ENCODE measurements at places on chromosomes 4 and X.

- DNase-seq = no peak
These were observed 191.5 kb downstream of the SLC7A11 start for GRCh38 chr4:138050601-138051000.

GRCh38 chr4:10960389-10960788, 275.8 kb upstream of the CLNK start:
- no peak for DNase-seq

GRCh38 chrX:23844502-23845138, 61.6 kb downstream of the SAT1 start:
- DNase-seq = no peak

- DNase-seq = no peak
These were observed 11.9 kb downstream of the CA5B start for GRCh38 chrX:15749642-15750610.

DNA sequence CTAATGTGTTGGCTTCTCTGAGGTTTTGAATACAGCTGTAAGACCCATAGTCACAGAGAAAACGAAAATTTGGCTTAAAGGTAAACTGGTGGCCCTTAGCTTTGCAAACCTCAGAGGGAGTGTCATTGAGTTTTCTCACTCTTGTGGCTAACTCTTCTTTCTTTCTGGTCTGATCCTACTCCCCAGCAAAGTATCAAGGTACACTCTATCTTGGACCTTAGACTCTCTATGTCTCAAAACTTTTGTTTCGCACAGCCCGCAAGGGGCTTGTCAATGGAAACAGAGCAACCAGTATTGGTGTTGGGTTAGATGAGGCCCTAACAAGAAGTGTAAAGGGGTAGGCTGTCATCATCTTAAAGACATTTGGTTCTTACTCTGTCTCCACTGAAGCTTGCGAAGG, 19.8 kb downstream of the APOO start:
- no peak for DNase-seq

- DNase-seq = no peak
These were observed 147.0 kb downstream of the PDGFC start for GRCh38 chr4:156824451-156825060.

- no peak for DNase-seq
These were observed 83.2 kb downstream of the GPR143 start for GRCh38 chrX:9682456-9682855.

GRCh38 chr4:26400132-26400531, 79.3 kb downstream of the RBPJ start:
- DNase-seq = no peak

DNA sequence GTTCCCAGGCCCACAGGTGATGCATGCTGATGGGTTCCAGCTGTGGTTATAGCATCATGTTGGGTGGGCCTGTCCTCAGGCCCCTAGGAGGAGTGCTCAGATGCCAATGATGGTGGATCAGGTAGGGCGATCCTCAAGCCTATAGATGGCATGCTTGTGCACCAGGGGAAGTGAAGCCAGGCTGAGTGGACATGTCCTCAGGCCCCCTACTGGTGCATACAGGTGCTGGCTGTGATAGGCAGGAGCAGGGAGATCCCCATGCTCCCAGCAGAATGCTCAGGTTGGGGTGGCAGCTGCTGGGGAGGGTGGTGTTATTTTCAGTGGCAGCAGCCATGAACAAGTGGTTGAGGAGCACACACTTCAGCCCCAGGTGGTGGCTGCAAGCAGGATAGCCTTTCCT, 96.0 kb downstream of the SMARCA1 start:
- no peak for DNase-seq

DNA sequence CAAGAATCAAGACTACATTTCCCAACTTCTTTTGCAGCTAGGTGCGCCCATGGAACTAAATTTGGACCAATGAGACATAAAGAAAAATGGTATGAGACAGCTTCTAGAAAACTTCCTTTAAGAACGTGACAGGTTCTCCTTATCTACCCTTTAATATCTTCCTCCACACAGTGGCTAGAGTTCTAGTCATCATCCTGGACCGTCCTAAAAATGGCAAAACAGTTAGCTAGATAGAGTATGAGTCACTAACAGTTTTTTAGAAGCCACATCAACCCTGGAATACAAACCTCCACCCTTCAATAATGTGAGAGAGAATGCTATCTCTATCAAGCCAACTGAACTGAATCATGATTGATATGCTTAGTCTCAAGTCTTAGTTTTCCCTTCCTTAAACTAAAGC, 267.9 kb upstream of the SLC7A11 start:
- no peak for DNase-seq

GRCh38 chr4:54658252-54659093, 716 bp downstream of the KIT start:
- DNase-seq = peak; percentile 13

- no peak for DNase-seq
These were observed 17.1 kb downstream of the RPS6KA6 start for GRCh38 chrX:84170931-84171330.

DNA sequence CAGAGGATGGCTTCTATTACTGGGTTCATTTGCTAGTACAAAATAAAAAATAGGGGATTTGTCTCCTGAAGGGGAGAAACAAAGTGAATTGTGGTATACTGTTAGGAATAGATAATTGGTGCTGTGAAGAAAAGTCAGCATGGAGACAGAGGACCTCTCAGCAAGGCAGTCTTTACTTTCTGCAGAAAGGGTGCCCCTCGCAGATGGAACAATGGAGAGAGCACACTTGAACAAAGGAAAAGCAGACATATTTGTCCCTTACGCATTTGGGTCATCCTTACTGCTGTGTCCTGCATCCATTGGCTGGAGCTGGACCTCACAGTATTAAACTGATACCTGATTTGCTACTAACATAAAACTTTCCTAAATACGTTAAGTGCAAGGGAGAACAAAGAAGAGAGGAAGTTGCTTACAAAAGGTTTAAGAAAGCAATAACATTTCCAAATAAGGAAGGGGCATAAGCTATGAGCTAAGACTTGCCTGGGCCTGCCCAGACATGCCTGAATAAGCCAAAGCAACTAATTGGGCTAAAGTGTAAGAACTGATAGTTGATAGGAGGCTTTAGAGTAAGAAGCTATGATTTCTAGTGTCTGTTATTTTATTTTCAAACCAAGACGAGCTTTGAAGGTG, 83.8 kb downstream of the CCKAR start:
- no peak for DNase-seq

GRCh38 chrX:47093248-47093647, 15.0 kb downstream of the RGN start:
- peak; percentile 71 for DNase-seq

- no peak for DNase-seq
These were observed 143.5 kb downstream of the CORIN start for GRCh38 chr4:47694322-47694721.

- peak; percentile 33 for DNase-seq
These were observed 5.0 kb downstream of the UVSSA start for GRCh38 chr4:1351854-1352566.

GRCh38 chr4:4860600-4861389, 1.3 kb downstream of the MSX1 start:
- DNase-seq = peak; percentile 19

DNA sequence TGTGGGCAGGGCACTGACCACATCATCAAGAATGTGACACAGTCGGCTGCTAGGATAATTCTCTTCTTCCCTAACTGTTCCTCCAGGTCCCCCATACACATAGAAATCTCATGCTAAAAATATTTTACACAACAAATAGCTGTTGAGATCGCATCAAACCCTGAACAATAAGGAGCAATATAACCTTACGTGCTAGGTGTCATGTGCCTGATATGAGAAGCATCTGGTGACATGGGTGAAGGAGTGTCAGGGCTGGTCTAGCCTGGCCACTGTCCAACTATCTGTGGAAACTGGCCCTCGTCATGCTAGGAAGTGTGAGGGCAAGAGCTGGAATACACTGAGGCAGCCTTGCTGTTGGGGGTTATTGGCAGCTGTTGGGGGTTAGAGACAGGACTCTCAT, 167.3 kb upstream of the PGRMC2 start:
- no peak for DNase-seq

DNA sequence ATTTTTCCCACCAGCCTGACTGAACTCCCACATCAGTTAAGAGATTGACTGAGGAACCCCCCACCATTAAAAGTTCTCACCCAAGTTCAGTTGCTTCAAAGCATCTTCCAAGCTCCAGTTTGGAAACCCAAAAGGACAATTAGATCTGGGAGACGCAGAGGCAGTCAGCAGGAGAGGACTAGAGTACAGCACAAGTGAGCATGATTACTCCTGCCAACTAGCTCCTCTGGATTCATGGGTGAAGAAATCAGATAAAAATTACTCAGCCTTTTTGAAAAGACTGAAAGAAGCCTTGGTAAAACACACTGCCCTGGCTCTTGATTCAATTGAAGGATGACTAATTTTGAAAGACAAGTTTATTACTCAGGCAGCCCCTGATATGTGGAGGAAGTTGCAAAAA, 297.5 kb downstream of the ADAM29 start:
- DNase-seq = no peak

DNA sequence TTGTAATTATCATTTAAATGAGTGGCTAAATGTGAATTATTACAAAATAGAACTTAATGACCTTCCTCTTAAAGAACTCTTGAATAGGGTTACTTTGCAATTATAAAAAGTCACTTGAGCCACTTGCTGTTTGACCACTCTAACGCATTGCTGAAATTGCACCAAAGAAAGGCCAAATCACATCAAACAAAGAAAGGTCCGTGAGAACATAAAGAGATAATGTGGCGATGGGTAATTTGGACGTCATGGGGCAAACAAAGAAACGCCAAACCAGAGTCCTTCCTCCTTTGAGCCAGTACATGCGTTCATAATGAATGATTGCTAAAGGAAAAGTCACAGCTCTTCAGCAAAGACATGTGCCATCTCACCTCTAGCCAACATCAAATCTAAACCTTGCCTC, 229.8 kb upstream of the STS start:
- no peak for DNase-seq

- no peak for DNase-seq
These were observed 471.6 kb downstream of the ZIC3 start for GRCh38 chrX:138037548-138037947.

- DNase-seq = no peak
These were observed 147.4 kb downstream of the LDB2 start for GRCh38 chr4:16750882-16751642.

DNA sequence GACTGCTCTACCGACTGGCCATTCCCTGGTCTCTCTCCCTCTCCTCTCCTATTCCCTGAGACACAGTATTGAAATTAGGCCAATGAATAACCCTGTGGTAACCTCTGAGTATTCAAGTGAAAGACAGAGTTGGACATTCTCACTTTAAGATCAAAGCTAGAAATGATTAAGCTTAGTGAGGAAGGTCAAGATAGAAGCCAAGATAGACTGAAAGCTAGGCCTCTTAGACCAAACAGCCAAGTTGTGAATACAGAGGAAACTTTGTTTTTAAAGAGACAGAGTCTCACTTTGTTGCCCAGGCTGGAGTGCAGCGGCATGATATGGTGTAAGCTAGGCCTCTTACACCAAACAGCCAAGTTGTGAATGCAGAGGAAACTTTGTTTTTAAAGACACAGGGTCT, 64.6 kb downstream of the KDM6A start:
- no peak for DNase-seq

DNA sequence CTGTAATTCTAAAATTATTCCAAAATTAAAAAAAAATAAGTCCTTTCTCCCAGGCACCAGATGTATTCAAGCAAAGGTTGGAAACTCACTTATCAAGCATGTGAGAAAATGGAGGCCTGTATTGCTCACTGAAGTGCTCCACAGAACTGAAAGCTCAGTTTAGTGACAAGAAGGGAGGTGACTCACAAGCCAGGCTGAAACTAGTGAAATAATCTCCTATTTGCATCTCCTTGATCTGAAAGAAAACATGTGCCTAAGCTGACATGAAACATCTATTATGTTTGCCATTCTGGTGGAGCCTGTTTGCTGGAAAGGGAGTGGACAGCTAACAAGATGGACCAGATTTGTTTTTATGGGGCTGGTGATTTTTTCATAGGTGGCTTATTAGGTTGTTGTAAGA, 54.0 kb upstream of the AMELX start:
- no peak for DNase-seq

DNA sequence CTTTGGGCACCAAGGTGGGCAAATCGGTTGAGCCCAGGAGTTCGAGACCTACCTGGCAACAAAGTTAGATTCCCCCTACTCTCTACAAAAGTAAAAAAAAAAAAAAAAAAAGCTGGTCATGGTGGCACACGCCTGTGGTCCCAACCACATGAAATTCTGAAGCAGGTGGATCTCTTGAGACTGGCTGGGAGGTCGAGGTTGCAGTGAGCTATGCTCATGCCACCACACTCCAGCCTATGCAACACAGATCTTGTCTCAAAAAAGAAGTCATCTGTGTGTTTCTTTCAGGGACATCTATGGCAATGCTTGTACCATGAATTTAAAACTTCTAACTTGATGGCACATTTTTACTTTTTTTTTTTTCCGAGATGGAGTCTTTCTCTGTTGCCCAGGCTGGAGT, 55.3 kb downstream of the UGT2A2 start:
- no peak for DNase-seq

DNA sequence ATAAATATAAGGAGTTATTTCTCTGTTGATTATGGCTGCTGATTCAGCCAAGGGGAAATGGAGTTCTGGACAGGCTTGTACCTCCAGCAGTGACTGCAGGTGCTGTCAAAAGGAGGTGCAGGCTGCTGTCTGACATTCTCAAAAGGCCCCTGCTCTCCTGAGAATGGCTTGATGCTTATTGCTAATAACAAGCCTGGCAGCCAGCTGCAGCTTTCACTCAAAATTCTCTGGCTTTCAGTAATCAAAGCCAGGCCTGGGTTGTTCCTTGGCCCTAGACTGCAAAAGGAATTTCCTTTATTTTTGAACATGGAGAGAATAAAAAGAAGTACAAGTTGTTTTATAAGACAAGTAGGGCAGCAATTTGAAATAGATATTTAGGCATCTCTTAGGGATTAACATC, 575.9 kb downstream of the MID1IP1 start:
- peak; percentile 18 for DNase-seq

- no peak for DNase-seq
These were observed 291.8 kb upstream of the HAND2 start for GRCh38 chr4:173821876-173822275.

DNA sequence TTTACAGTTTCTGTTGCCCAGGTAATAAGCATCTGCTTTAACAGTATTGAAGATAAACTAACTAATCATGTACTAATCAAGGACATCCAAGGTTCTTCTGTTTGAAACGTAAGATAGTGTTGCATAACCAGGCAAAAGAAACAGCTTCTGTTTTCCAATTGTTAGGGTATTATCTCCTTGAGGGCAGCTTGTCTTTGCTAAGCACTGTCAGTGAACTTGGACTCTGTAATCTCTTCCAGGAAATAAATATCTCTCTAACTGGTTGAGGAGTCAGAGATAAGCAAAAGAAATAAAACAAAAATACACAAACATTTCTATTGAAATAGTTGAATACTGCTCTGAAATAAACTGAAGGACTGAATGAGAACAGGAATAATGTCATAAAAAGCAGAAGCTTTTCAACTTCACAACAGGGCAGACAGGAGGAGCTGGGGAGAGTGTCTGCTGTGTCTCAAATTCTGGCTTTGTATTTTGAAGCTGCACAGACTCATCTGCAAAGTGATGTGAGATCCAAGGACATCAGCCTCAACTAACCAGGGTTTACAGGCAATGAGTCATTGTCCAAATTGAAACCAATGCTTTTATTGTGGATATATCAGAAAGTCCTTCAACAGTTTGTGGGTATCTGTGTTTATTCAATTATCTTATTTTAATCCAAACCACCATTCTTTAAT, 1253.0 kb upstream of the PCDH7 start:
- no peak for DNase-seq

- no peak for DNase-seq
These were observed 109.1 kb downstream of the PTTG2 start for GRCh38 chr4:38069271-38069760.
